ENCODE measurements at places on chromosomes 2 and 18.

DNA sequence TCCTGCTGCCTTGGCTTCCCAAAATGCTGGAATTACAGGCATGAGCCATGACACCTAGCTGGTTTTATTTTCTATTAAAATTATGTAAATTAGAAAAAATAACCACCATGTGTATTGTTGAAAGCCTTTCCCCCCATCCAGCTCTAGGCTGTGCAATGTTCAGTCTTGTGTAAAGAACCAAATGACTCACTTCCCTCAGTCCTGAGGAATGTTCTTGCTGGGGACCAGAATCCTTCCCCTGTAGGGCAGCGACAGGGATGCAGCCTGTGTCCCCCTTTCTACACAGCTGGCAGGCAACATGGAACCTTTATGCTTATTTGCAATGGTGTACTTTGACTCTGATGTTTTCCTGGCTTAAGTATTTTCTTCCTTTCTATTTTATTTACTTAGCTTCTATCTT lies 29.4 kb downstream of the AOX1 start:
- no peak for DNase-seq

DNA sequence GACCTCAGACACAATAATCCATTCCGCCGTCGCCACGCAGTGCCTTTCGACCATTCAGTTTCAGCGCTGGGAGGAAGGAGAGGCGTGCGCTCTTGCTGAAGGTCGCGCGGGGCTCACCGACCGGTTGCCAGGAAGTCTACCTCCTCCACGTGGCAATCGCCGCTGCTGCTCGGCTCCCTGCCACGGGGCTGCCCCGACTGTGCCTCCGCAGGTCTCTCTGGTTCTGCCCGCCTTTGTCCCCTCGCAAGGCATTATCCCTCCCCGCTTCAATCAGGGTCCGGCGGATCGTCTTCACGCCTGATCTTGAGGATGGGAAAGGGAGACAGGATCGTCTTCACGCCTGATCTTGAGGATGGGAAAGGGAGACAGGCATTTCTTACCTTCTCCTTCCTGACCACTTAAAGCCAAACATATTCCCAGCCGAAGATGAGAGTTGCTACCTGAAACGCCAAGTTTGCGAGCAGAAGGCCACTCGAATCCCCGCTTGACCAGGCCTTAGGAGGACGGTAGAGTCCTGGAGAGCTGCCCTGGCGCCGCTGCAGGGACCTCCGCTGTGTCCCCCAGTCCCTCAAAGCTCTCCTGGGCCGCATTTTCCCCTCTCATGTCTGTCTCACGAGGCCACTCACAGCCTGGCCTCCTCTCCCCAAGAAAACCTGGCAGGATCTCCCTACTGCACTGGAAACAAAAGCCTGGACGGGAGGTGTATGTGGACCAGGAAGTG lies 4.3 kb upstream of the GPR45 start:
- DNase-seq = no peak

- peak; percentile 39 for DNase-seq
Measured at GRCh38 chr2:110748489-110748867, 16.1 kb downstream of the ACOXL start.

DNA sequence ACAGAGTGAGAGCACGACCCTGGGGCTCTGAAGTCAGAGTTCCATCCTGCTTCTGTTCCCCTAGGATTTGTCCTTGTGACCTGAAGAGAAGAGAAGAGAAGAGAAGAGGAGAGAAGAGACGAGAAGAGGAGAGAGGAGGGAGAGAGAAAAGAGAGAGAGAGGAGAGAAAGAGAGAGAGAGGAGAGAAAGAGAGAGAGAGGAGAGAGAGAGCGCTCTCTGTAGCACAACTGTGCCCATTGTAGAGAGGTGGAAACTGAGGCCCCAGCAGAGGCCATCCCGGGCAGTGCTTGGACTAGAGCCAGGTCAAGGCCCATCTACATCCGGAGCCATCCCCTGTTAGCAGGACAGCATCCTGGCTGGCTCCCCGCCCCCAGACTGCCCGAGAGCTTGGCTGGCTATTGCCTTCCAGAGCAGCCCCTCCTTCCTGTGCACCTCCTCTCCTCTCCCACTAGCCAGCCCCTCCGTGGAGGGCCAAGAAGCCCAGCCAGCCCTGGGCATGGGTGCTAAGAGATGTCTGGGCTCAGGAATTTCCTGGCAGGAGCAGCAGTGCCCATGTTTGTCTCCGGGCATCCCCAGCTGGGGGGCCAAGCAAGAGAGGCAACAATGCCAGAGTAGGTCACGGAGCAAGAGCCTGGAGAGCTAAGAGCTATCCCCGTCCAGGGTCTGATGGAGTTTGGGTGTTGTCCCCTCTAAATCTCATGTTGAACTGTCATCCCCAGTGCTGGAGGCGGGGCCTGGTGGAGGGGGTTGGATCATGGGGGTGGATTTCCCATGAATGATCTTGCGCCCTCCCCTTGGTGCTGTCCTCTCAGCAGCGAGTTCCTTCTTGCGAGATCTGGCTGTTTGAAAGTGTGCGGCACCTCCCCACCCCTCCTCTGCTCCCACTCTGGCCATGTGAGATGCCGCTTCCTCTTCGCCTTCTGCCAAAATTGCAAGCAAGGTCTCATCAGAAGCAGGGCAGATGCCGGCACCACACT lies 18.2 kb upstream of the GPR55 start:
- DNase-seq = no peak

GRCh38 chr2:111705239-111705638 lies 178.8 kb downstream of the ANAPC1 start:
- no peak for DNase-seq

GRCh38 chr2:65914244-65914786 lies 481.9 kb upstream of the SPRED2 start:
- no peak for DNase-seq

DNA sequence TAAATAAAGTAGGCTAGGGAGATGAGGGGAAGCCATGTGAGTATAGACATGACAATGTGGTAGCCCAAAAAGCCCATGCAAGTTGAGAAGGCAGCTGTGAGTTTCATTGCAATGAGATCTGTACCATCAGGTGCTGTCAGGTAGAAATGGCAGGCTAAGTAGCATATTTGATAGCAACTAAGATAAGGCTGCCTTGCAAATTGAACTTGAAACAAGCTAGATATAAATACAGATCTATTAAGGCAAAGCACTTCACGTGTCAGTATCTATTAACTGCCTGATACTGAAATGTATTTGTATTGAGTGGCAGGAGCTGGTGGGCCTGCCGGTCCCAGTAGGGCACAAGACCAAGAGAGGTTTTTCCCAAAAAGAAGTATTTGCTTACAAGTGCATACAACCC lies 419.9 kb downstream of the TDRD15 start:
- no peak for DNase-seq

DNA sequence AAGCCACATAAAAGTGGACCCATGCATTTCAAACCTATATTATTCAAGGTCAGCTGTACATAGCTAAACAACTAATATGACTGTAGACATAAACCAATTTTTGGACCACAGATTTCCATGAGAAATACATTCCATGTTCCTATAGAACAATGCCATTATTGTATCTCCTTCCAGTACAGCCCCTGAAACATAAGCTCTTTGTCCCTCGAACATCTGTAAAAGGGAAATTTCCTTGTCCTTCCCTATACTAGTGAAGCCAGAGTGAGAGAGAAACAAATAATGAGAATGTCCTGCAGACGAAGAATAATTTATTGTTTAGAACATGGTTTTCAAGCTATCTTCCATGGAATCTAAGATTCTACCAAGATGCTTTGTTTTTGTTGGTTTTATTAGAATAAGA lies 75.3 kb downstream of the GORASP2 start:
- no peak for DNase-seq

DNA sequence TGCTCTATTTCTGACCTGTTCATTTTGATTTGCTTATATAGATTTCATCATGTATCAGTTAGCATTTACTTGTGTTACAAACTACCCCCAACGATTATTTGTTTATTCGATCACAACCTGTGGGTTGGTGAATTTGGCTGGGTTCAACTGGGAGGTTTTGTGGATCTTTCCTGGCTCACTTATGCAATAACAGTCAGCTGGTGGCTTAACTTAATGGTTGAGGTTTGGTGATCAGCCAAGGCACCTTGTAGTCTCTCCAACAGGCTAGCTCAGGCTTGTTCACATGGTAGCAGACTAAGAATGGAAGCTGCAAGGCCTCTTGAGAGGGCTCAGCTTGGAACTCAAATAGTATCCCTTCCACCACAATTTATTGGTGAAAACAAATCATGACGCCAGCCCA lies 5.4 kb upstream of the PUM2 start:
- DNase-seq = no peak

DNA sequence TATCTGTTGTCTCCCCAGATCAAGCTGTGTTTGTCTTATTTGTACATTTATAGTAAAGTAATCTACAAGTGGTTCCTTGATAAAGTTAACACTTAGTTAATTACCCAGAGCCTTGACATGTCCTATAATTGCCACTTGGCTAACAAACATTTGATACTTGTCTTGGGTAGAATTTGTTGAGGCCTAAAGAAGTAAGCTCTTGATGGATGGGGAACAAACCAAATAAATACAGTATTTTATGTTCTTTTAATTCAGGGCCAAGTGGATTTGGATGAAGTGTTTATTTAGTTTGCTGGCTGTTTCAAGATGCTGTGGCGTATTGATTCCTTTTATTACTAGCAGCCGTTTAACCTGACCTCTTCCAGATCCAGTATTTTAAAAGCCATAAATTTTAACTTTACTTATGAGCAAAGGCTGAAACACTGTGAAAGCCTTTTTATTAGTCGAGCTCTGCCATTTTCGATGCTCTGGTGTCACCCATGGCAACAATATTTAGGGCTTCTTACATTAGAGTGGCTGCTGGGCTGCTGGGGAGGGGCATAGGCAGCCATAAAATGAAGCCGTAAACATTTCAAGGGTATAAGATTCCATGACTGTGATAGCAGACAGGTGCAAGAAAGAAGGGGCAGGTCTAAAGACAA lies 401.6 kb upstream of the NRP2 start:
- no peak for DNase-seq

DNA sequence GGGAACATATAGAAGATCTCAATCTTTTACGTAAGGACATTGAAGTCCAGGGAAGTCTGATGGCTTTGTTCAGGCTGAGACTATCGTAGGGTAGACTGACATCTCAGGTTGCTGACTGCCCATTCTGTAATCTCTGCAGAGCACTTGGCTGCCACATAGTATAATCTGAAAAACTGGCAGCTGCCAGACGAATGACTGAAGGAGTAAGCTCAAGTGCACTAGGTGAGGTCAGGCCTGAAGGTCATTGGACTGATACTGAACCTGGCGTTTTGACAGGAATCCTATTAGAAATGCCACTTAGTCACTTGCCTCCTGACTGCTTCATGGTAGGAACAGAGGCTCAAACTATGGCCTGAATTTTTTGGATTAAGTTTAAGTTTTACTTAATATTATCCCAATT lies 23.5 kb downstream of the GPD2 start:
- no peak for DNase-seq

DNA sequence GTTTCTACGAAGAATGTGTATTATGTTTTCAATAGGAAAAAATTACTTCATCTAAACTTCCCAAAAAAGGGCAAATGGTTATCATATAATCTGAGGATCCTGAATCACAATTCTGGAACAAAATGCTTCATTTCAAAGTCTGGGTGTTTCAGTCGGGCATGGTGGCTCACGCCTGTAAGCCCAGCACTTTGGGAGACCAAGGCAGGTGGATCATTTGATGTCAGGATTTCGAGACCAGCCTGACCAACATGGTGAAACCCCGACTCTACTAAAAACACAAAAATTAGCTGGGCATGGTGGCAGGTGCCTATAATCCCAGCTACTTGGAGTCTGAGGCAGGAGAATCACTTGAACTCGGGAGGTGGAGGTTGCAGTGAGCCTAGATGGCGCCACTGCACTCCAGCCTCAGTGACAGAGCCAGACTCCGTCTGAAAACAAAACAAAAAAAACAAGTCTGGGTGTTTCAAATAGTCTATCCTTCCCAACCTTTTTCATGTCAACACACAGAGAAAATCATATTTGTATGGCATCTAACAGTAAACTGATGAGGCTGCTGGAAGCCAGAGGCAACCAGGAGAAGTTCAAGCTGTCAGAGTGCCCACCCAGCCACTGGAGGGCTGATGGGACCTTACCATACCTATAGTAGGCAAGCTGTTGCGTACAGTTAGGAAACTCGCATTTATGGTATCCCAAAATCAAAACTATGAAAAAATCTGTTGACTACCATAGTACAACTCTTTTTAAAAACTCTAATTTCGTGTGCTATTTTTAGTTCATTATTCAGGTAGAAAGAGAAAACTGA lies 14.6 kb downstream of the NBAS start:
- DNase-seq = no peak

DNA sequence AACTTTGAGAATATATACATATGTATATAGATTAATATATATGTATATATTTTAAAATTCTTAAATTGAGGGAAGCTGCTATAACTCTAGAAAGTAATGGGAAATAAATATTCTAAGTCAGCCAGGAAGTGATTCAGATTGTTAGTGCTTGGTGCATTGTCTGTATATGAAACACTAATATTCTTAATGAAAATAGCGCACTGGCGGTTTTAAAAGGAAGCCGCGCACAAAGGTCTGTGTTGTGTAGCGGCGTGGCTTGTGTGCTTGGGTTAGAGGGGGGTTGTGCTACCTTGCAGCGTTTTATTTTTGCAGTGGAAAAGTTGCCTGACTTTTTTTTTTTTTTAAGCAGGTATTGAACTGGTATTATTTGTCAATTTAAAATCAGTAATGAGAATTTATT lies 11.3 kb downstream of the TSHZ1 start:
- DNase-seq = no peak

GRCh38 chr18:607930-608329 lies 11.1 kb downstream of the CLUL1 start:
- DNase-seq = no peak

DNA sequence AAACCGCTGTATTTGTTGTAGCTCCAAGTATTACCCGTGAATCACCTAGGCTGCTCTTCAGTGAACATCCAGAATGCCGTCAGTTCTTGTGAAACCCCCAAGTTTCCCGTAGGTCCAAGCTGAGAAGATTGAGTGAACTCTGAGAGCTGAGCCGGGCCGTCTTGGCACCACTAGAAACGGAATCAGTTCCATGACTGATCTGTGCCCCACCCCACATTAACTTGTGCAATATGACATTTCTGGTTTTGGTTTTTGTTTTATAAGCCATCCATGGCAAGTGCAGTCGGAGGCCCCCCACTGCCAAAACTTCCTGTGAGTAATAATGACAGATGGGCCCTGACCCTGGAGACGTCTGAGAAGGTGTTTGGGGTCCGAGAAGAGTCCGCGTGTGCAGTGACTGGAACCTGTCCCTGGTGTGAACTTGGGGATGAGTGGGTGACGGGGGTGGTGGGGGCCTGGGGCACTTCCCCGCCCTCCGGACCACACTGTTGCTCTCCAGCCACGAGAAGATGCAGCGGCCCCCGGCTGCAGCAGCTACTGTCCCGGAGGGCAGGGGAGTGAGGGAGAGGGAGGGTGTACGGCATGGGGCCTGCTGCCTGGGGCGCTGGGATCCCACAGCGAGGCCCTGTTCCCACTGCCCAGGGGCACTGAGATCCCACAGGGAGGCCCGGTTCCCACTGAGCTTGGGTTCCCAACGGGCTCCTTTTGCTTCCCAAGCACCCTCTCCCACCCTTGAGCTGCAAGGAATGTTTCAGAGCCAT lies 26.5 kb downstream of the NFATC1 start:
- DNase-seq = no peak

GRCh38 chr18:13395577-13395976 lies 177.0 kb downstream of the LDLRAD4 start:
- no peak for DNase-seq
